ENCODE measurements at places on chromosomes 4 and X.

- no peak for DNase-seq
Measured at GRCh38 chrX:119984652-119985051, 41.1 kb upstream of the NKAP start.

GRCh38 chr4:54882616-54883015 lies 224.9 kb downstream of the KIT start:
- peak; percentile 20 for DNase-seq

- DNase-seq, result peak; percentile 8
Measured at GRCh38 chr4:23382879-23383278, 507.0 kb downstream of the PPARGC1A start.

DNA sequence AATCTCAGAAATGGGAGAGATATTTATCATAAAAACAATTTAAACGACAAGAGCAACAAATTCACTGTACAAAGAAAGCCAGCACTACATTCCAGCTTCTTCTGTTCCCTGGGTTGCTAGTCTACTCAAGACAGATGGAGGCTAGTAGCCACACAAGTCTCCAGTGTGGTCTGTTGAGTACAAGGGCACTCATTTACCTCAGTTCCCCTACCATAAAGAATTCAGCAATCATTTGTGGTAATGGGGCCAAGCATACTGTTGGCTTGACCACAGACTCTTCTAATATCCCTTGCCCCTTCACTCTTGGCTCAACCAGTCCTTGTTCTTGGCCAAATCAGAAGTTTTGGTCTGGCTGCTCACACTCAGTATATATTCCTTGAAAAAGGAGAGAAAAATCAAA lies 212.3 kb downstream of the COX18 start:
- no peak for DNase-seq

Measured in fibroblast of skin of abdomen (primary cell).